ENCODE measurements at places on chromosomes 13 and 19.

GRCh38 chr13:41220401-41220800 is 26.0 kb upstream of the KBTBD7 start:
- no peak for DNase-seq

GRCh38 chr19:44401139-44402115 is at the start of gene ZNF285:
ZNF285 (minus strand) TSS chr19:44401608; CDS start chr19:44397213, 4,395 bp downstream.
- no peak for DNase-seq

- DNase-seq = no peak
Measured at GRCh38 chr13:99206226-99206625, 5.6 kb downstream of the UBAC2 start.

DNA sequence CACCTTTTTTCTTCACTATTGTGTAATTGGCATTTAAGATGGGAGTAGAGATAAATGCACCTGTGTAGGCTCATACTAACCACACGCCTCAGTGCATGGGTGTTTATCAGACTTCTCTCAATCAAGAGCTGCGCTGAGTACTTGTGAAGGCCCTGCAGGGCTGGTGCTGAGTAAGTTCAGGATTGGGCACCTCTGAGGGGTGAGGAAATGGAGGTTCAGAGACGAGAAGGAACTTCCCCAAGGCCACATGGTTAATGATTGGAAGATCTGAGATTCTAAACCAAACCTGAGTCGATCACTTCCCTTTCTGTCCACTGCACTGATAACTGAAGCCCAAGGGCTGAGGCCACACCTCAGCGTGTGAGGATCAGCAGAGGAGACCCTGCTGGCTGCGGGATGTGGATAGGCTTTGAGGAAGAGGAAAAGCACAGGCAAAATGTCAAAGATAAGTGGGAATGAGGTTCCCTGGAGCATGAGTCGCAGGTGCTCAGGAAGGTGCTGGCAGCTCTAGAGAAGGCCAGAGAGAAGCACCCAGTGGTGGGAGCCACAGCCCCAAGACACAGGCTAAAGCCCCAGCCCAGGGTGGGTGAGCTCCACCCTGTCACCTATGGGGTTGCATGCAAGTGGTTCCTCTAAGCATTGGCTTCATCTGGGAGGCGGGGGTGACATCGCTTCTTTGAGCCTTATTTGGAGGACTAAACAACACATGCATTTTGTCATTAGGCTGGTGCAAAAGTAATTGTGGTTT is 32.3 kb upstream of the GJB6 start:
- DNase-seq = no peak

- no peak for DNase-seq
Measured at GRCh38 chr13:31267126-31267784, 67.5 kb downstream of the B3GLCT start.

- DNase-seq = no peak
Measured at GRCh38 chr13:74730556-74731331, 596.5 kb upstream of the KLF12 start.

GRCh38 chr19:2977001-2977745 is at the start of gene TLE6:
TLE6 (plus strand) TSS chr19:2977564; CDS start chr19:2978234, 670 bp downstream.
- peak; percentile 87 for DNase-seq

DNA sequence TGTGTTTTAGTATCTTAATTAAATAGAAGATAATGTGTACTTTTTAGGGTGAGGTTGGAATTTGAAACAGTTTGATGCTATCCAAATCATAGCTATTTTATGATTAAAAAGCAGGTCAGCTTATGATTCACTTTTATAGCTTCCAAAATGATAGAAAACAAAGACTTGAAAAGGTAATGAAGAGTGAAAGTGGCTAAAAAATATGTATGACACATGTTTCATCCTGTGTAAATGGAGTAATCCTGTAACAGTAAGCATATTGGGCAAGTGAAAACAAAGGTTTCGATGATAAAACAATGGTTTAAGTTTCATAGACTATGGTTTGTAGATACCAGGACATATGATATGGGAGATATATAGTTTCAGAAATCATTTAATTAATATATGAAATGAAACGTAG is 456.2 kb downstream of the PCDH20 start:
- no peak for DNase-seq

- DNase-seq = no peak
Measured at GRCh38 chr13:84255226-84255797, 373.0 kb upstream of the SLITRK1 start.

DNA sequence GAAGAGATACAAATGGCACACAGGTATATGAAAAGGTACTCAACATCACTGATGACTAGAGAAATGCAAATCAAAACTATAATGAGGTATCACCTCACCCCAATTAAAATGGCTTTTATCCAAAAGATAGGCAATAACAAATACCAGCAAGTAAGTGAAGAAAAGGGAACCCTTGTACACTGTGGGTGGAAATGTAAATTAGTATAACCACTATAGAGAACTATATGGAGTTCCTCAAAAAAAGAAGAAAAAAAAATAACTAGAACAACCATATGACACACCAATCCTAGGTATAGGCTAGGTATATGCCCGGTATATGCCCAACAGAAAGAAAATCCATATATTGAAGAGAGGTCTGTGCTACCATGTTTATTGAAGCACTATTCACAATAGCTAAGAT is 150.9 kb downstream of the VWA8 start:
- no peak for DNase-seq

DNA sequence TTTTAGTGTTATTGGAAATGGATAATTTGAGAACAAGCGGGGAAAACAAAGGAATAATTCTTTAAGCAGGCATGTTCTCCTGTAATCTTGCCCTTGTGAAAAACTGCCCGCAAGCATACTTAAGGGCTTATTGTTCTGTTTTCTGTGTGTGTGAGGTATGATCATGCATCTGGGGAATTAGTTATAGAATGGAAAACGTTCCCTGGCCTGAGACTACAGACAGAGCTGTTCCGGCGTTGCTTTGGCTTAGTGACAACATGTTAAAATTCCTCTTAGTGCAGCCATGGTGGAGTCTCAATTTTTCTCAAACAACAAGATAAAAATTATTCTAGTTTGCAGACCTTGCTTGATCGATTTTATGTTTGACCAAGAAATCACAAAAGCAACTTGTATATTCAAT is 560.2 kb upstream of the SPRY2 start:
- no peak for DNase-seq

GRCh38 chr13:52847682-52848432 is 583 bp downstream of the PCDH8 start:
- DNase-seq = no peak

DNA sequence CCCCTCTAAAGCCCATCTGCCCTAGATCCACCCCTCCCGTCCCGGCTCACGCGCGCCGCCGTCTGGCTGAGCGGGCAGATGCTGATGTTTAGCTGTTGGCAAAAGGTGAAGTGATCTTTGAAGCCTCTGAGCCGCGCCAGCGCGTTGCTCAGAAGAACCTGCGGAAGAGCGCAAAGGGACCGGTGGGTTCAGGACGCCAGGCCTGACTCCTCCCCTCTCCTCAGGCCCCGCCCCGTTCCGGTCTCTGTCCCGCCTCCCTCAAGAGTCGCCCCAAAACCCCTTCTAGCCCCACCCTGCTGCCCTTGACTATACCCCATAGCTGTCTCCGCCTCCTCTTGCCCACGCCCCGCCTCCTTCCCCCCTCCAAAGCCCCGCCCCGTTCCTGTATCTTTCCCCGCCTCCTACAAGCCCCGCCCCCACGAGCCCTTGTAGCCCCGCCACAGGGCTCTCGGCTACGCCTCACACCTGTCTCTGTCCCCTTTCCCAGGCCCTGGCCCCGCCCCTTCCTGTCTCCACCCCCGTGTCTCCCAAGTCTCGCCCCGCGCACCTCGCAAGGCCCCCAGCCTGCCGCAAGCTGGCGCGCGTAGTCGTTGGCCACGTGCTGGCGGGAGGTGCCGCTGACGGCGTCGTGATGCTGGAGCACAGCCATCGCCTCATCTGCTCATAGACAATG is 9.5 kb downstream of the MAN2B1 start:
- no peak for DNase-seq

DNA sequence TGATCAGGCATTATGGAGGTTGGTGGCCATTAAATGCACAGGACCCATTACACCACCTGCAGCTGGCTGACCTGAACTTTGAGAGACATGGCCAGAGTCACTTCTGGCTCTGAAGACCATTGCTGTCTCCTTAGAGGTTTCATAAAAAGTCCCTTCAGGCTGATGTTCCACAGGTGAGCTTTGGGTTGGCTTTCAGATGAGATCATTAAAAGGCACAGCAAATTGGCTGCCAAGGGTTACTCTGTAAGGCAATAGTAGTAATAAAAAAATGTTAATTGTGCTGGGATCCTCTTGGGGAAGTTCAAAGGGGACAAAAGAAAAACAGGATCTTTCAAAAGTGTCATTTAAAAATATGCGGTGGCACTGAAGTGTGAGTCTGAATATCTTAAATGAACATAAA is 4.2 kb downstream of the OLFM4 start:
- no peak for DNase-seq

DNA sequence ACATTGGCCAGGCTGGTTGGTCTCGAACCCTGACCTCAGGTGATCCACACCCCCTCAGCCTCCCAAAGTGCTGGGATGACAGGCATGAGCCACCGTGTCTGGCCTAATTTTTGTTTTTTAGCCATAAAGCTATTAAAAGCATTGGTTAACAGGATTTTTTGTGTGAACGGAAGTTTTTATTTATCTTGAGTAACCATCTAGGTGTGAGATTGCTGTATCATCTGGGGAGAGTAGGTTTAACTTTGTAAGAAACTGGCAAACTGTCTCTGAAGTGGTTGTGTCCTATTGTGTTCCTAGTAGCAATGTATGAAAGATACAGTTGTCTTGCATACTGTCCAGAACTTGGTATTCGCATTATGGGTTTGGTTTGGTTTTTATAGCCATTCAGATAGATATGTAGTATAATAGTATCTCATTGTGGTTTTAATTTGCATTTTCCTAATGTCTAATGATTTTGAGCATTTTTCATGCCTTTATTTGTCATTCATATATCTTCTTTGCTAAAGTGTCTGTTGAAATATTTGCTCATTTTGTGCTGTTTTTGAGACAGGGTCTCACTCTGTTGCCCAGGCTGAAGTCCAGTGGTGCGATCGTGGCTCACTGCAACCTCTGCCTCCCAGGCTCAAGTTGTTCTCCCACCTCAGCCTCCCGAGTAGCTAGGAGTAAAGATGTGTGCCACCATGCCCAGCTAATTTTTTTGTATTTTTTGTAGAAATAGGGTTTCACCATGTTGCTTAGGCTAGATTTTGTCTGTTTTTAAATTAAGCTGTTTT is 13.5 kb upstream of the PLEKHF1 start:
- DNase-seq = no peak

- DNase-seq = no peak
Measured at GRCh38 chr13:35675651-35676050, 199.2 kb upstream of the MAB21L1 start.

GRCh38 chr19:40693150-40693788 is 2.8 kb upstream of the NUMBL start:
- no peak for DNase-seq

DNA sequence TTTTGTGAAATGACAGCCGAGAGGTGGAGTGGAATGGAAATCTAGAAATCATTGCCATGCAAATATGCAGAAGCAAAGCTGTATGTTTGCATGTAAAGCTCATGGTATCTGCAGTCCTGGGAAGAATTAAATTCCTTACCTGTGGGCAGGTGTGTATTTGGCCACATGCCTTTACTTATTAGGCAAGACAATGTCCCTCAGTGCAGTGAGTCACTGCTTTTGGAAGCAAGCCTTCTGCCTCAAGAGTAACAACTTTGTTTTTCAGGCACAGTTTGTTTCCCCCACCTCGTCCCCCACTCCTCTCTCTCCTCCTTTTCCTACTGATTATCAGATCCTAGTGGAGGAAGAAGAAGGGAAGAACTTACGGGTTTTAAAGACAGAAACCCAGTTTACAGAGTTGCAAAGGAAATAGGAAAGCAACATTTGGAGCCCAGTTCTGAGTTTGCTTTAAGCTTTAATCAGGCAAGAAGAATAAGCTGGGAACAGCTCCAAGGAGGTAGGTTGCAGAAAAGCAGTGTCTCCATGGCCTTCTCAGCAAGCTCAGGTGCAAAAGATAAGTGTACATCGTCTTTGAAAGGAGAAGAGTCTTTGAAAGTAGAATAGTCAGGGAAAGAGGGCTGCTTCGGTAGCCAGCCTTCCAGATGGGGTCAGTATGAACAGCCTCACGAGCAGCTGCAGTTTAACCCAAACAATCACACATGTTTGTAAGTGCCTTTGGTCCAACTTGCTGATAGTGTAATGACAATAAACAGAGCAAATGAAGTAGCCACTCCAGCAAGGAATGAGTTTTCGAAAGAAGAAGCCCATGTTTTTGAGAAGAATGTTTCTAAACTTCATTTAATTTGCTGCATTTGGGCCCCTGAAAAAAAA is 190.1 kb downstream of the KLF5 start:
- no peak for DNase-seq

- DNase-seq = no peak
Measured at GRCh38 chr13:59047546-59047945, 1116.2 kb downstream of the DIAPH3 start.

DNA sequence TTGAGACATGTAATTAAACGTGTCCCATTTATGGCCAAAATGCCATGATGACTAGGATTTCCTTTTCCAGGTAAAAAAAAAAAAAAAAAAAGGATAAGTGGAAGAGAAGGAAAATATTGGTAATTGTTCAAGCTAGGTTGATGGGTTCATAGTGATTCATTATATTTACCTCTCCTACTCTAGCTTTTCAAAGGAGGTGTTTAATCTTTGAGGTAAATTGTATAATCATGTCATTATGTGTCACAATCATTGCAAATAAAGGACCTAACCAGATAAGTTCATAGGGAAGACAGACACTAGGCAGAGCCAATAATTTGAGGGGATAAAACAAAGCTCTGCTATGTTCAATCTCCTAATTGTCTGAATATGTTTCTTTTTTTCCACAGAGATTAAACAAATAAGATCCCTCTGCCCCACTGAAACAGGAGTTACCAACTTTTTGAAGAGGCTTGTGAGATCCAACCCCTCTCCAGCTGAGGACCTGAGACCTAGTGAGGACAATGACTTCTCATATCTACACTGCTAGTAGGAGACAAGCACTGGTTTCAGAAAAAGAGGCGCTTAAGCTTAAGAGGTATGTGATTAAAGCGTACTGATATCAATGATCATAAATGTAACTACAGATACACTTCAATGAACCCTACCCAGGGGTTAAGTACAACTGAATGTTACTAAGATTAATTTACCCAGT is 61.4 kb downstream of the USP12 start:
- no peak for DNase-seq

- DNase-seq = no peak
Measured at GRCh38 chr19:49224879-49225278, 67.3 kb downstream of the TRPM4 start.

All from hippocampal formation (tissue), 2 donors.